Hair follicular keratinocyte (primary cell): ENCODE measurements at places on chromosomes 6 and 20. TPM values are rescaled to one million over a fixed set of nuclear protein-coding genes. Genes with fewer than 3 reads are reported as not detected.

The LRFN2 gene
- total RNA-seq: 0.04 TPM in 1 of 2 replicates, not detected in the other

The ZNF391 gene
- total RNA-seq: 1.2 and 2.5 TPM in 2 replicates

The RAET1L gene
- total RNA-seq: 0.78 and 1.1 TPM in 2 replicates

The CYP39A1 gene
- total RNA-seq: 1.8 and 5.7 TPM in 2 replicates

The GNAS-AS1 gene
- 0.62 and 1.6 TPM in 2 replicates for total RNA-seq

The NR2E1 gene
- total RNA-seq: not detected in 2 replicates

The BEND6 gene
- total RNA-seq: 1.2 and 3.1 TPM in 2 replicates

The PRL gene
- not detected in 2 replicates for total RNA-seq

The PLN gene
- total RNA-seq: not detected in 2 replicates
